ENCODE measurements at places on chromosomes 13 and 19.

DNA sequence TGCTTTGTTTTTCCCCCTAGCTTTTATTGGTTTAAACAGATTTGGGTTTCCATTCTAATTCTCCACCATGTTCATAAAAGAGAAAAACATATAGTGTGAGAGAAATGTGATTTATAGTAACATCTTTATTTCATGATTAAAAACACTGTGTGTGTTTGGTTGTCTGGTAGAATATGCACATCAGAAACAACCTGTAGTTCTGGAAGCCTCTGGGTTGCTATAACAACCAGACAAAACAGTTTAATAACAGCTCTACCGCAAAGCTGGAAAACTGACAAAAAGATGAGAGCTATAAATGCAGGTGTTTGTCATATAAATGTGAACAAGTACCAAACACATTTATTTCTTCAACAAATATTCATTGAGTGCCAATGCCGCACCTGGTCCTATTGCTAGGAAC, 9.8 kb downstream of the KBTBD6 start:
- DNase-seq = no peak

DNA sequence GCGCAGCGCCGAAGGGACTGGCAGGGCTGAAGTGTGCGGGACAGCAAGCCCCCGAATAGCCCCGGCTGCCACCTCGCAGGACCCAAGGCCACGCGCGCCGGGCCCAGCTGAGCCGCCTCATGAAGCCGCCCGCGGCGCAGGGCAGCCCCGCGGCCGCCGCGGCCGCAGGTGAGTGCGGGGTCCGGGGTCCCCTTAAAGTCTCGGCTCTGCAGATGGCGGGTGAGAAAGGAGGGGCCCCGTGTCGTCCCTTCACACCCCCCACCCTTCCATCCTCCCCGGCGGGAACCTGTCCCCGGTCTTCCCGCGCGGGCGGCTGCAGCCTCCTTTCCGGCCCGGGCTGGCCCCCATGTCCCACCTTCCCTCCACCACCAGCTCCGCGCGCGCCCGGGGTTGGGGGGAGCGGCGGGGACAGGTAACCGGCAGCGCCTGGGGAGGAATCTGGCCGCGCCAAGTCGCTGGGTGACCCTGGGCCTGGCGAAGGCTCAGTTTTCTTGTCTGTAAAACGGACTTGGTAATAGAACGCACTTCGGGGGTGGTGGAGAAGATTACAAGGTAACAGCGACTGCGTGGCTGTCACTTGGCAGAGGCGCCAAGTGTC, 338 bp downstream of the RGCC start:
- DNase-seq = no peak

DNA sequence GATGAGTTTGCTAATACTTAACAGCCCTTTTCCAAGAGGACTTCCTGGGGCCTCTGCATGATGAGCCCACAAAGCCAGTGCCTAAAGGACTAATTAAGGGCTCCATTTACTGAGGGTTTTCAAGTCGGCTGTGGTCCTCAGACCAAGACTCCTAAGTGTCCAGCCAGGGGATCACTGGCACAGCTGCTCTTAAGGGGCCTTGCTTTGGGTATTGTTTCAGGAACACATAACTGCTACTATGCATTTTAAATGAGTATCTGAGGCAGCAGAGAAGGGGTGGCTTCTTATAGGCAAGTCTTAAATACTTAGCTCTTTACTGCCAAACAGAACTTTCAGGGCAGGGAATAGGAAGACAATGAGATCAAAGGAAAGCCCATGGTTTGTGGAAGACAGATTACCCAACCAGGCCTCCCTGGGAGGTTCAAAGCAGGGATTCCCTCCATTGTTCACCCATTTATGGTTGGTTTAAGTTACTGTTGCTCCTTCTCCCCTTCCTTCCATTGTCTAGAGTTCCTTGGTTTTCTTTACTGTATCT, 61.9 kb downstream of the TNFRSF19 start:
- no peak for DNase-seq

GRCh38 chr13:102073251-102073650, 328.6 kb downstream of the FGF14 start:
- no peak for DNase-seq

DNA sequence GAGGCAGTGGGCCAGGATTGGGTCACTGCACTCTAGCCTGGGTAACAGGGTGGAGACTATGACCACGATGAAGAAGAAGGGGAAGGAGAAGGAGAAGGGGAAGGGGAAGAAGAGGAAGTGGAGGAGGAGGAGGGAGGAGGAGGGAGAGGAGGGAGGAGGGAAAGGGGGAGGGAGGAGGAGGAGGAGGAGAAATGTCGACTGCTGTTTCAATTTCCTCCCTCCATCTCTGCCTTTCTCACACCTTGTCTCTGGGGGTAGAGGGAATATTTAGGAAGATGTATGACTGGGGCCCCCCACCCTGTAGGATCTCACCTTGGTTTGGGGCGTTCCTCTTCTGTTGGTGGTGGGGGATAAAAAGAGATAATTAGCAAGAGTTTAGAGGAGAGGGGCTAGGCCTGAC, 3.8 kb downstream of the TNNT1 start:
- no peak for DNase-seq

GRCh38 chr13:97307882-97308624, 85.9 kb downstream of the MBNL2 start:
- DNase-seq = no peak

DNA sequence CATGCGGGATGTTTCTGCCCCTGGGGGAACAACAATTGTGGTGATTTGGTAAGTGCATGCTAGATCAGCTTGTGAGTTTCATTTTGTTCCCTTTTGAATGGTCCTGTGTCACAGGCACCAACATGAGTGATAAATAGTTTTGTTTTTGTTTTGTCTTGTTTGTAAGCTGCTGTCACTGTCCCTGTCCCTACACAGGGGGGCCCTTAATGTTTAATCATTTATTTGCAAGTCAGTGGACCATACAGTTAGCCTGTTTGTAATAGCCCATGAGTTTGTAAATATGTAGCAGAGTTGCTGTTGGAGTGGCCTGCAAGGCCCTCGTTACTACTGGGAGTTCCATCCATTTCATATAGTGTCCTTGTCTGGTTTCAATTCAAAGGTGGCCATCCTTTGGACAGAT, 979.6 kb upstream of the SPRY2 start:
- DNase-seq = no peak

GRCh38 chr19:3275583-3276340, 51.3 kb downstream of the CELF5 start:
- DNase-seq = peak; percentile 96

GRCh38 chr19:2413629-2414028, 13.8 kb downstream of the TIMM13 start:
- DNase-seq = no peak

All from NCI-H1436 (cell line).